Globus pallidus (tissue), 1 donor: ENCODE measurements at places on chromosomes 2 and 18.

GRCh38 chr2:193112986-193113385 lies 918.3 kb upstream of the TMEFF2 start:
- DNase-seq, result no peak

GRCh38 chr2:102975996-102976975 lies 214.5 kb downstream of the TMEM182 start:
- DNase-seq, result peak; percentile 58

DNA sequence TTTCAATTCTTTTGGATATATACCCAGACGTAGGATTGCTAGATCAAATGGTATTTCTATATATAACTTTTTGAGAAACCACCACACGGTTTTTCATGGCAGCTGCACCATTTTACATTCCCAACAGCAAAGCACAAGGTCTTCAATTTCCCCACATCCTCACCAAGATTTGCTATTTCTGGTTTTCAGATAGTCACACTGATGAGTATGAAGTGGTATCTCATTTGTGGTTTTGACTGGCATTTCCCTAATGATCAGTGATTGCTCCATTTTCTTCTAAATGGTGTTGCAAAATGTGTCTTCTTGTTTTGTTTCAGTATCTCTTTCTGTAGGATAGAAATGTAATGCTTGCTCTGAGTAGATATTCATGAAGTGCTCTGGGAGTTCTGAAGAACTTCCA lies 52.0 kb downstream of the ANKRD44 start:
- DNase-seq, result no peak

DNA sequence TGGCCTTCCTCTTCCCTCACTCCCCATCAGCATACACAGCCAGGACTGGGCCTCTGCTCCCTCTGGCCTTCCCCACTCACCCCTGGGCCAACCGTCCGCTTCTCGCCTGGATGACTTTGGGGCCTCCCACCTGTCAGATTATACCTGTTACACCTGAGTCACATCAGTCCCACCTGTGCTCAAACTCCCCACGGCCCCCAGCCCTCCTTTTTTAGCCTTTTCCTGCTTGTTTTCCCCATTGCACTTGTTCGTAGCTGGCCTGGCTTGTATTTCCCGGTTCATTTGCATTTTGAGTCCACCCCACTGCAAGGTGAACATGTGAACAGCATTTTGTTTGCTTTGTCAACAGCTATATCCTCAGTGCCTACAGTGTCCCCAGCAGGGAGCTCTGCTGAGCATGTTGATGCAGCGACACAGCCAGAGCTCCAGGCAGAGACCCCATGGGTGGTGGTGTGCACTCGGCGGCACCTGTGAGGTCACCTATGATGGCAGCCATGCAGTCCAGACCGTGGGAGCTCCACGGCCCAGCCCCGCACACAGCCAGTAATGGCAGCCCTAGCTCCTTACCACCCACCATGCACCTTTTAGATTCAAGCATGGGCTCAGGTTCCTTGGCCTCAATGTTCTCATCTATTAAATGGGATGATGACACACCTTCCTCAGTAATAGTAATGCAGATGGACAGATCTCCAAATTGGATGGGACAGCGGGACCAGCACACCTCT lies 276.4 kb upstream of the HS6ST1 start:
- no peak for DNase-seq

GRCh38 chr2:19554520-19554919 lies 196.1 kb upstream of the OSR1 start:
- no peak for DNase-seq

- no peak for DNase-seq
Measured at GRCh38 chr2:196334710-196335109, 163.3 kb upstream of the STK17B start.

DNA sequence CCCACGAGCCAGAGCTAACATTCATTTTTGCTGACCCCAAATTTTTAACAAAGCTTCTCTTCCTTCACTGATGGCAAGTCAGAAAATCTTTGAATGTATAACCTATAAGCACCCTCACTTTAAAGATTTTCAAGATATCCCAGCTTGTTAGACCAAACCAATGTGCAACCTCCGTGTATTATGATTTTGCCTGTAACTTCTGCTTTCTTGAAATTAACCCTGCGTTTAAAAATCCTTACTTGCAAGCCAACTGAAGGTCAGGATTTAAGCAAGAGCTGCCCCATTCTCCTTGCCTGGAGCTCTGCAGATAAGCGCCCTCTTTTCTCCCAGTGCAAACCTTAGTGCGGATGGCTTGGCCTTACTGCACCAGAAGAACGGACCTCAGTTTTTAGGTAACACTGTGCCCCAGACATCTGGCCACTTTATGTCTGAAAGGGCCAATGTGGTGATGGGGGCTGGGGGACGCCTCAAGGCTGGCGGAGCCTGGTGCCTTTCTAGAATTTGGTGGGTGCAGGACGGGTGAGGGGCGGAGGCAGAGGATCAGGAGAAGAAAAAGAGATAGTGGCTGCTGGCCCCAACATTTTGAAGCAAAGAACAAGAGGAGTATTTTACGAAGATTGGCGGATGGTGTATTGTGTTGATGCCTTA lies 805 bp upstream of the TNFRSF11A start:
- DNase-seq, result no peak

GRCh38 chr2:12317814-12318426 lies 398.8 kb upstream of the TRIB2 start:
- DNase-seq, result no peak

- DNase-seq, result no peak
Measured at GRCh38 chr2:68241732-68242131, 10.6 kb downstream of the PPP3R1 start.

- no peak for DNase-seq
Measured at GRCh38 chr18:57998461-57998860, 45.6 kb upstream of the NEDD4L start.

GRCh38 chr18:67794521-67794920 lies 278.0 kb upstream of the DSEL start:
- DNase-seq, result no peak

DNA sequence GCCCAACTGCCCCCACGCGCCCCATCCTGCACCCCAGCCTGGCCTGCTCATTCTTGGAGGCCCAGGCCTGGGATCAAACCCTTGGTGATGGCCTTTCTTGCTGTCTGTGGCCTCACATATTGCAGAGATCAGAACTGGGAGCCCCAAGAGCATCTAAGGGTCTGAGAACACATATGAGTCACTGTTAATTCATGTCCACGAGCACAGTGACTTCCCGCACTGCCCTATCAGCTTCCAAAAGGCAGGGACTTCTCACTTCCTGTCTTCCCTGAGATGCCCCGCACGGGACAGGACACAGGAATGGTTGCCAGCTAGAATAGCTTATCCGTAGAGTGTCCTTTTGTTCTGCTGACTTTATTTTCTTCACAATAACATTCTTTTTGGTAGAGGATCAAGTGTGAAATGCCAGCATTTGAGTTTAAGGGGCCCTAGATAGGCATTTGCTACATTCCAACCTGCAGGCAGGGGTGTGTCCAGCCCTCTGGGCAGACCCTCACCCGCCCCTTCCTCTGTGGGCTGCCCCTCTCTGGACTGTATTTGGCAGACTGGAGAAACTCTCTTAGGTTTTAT lies 21.1 kb upstream of the CELF4 start:
- no peak for DNase-seq
